ENCODE measurements at places on chromosomes 1 and 21.

DNA sequence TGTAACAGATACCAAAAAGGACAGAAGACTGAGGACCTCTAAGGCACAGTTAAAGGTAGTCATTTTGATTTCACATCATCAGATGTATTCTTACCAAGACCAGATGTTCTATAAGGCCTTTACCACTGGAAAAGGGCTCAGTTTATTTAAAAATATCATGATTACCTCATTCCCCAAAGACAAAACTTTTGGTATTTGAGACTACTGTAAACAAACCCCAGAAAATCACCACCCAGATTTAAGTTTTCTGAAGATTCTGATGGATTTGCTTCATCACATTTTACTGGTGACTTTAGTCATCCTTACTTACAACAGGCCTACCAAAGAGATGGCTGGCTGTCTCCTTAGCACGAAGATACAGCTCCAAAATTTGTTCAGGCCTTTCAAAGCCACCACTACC lies 8.3 kb downstream of the ENAH start:
- no peak for DNase-seq

- DNase-seq, result no peak
These were observed 407.3 kb downstream of the MRPL39 start for GRCh38 chr21:25199944-25200343.

- no peak for DNase-seq
These were observed 15.8 kb upstream of the HSPG2 start for GRCh38 chr1:21952786-21953520.

GRCh38 chr1:31510304-31510703 lies 66.0 kb upstream of the TINAGL1 start:
- DNase-seq, result no peak

DNA sequence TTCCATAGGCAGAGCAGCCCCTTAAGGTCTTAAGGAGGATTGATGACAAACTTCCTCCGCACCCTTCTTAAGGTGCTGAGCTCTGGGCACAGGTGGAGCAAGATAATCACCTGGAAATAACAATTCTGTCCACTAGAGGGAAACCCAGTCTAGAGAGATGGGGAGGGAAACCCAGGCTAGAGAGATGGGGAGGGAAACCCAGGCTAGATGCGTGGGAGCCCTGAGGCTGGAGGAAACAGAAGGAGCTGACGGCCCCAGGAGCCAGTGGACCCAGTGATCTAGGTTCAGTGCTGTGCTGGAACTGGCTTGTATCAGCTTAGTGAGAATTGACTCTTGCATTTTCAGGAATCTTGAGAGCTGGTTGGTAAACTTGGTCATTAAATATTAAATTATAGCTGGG lies 17.8 kb upstream of the MYCL start:
- no peak for DNase-seq

DNA sequence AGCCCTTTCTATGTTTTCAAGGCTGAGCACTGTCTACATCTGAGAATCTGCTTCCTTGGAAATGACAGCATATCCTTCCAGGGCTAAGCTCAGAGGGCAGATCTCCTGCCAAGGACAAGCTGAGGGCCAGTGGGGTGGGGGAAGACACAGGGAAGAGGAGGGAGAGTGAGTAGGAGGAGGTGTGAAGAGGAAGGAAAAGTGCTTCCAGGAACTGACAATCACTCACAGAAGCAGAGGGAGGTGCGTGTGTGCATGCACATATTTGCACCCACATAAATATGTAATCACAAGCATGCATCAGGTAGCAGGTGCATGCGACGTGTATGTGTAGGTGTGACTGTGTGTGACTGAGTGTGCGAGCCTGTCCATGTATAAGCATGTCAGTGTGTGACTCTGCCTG lies 43.7 kb upstream of the SCMH1 start:
- DNase-seq, result no peak

DNA sequence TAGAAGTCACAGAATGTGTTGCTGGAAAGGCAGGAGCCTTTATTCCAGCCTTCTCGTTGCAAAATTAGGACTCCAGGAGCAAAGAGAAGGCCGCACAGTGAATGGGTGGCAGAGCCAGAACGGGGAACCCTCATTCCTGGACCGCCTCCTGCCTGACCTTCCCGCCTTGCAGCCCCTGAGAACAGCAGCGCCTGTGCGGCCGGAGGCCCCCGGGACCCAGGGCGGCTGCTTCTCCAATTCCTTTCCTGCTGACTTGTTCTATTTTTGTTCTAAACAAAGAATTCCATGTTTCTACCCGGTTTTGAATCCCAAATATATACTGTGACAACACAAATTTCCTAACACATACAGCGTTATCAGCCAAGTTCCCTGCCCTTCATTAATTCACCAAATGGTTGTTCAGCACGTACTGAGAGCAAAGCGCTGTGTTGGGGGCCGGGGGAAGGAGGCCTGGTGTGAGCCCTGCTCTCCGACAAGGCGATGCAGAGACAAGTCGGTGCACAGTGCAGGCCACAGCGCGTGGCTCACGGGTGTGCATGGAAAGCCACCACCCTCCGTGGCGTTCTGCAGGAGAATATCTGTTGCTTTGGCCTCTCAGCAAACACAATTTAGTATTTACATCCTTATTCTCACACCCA lies 31.9 kb upstream of the COL6A2 start:
- no peak for DNase-seq

GRCh38 chr1:117627546-117628130 lies 21.8 kb downstream of the TENT5C start:
- DNase-seq, result no peak

DNA sequence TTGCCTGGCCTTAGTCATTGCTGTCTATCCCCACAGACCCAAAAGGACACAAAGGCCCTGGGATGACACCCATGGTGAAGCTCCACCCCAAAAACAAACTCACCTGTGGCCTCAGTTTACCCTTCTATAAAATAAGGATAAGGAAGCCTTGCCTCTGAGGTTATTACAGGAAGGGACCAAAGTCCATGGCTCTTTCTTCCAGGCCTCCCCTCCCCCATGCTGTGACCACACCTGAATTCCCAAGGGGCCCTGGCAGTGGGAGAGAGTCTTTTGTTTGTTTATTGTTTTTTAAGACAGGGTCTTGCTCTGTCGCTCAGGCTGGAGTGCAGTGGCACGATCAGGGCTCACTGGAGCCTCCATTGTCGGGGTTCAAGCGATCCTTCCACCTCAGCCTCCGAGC lies 10.5 kb upstream of the TNFRSF25 start:
- no peak for DNase-seq

- no peak for DNase-seq
These were observed 17.8 kb downstream of the COPA start for GRCh38 chr1:160325252-160325651.

- no peak for DNase-seq
These were observed 51.9 kb downstream of the KLHDC7A start for GRCh38 chr1:18532390-18533170.

GRCh38 chr1:45895406-45895805 lies 92.0 kb downstream of the MAST2 start:
- no peak for DNase-seq

DNA sequence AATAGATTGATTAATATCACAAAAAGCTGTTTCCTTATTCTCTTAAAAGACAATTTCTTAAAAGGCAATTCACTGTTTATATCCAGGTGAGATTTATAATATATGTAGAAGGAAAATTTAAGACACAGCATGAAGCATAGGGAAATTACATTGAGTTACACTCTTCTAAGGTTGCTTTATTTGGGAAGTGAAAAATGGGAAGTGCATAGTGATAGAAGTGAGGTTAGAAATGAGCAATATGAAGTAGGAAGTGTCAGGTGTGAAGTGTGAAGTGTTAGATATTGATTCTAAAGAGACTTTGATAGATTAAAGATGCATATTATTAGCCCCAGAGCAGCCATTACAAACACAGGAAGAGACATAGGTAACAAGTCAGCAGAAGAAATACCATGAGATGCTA lies 40.3 kb downstream of the FH start:
- DNase-seq, result no peak

DNA sequence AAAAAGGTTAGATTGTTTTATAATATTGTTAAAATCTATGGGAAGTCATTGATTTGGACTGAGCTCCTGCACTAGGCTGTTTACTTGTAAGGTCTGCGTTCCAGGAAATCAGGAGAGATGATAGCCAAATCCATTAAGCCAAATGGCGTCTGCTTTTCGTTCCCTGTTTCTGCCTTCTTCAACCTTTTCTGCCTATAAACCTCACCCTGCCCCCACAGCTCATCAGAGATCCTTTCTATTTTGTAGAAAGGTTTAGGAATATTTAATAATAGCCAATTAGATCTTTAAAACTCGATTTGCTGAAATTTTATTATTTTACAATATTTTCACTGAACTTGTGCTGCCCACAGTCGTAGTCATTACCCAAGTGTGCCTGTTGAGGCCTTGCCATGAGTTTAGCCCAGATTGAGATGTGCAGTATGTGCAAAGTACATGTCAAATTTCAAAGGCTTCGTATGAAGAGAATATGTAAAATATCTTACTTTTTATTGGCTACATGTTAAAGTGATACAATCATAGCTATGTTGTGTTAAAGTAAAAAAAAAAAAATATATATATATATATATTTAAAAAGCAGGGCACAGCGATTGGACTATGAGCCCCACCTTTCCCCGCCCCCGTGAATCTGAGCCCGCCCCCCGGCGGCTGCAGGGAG lies 444 bp upstream of the IARS2 start:
- DNase-seq, result no peak

GRCh38 chr1:15260418-15261154 lies 13.6 kb downstream of the FHAD1 start:
- no peak for DNase-seq

- no peak for DNase-seq
These were observed 53.3 kb upstream of the HOOK1 start for GRCh38 chr1:59761443-59761842.

GRCh38 chr1:153627715-153628626 lies at the start of gene S100A1:
TSS of gene S100A1 (plus strand) at chr1:153628434. CDS start at chr1:153630522, 2,088 bp downstream.
- no peak for DNase-seq

GRCh38 chr21:41604583-41605041 lies 96.7 kb upstream of the TMPRSS2 start:
- no peak for DNase-seq

DNA sequence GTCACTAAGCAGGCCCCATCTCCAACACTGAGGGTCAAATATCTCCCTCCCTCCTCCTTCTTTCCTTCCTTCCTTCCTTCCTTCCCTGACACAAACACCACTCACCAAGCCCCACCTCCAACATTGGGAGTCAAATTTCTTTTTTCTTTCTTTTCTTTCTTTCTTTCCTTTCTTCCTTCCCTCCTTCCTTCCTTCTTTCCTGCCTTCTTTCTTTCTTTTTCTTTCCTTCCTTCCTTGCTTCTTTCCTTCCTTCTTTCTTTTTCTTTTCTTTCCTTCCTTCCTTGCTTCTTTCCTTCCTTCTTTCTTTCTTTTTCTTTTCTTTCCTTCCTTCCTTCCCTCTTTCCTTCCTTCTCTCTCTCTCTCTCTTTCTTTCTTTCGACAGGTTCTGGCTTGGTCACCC lies 79.2 kb upstream of the ETS2 start:
- DNase-seq, result no peak

GRCh38 chr1:40860706-40861223 lies 1.4 kb downstream of the CITED4 start:
- no peak for DNase-seq

DNA sequence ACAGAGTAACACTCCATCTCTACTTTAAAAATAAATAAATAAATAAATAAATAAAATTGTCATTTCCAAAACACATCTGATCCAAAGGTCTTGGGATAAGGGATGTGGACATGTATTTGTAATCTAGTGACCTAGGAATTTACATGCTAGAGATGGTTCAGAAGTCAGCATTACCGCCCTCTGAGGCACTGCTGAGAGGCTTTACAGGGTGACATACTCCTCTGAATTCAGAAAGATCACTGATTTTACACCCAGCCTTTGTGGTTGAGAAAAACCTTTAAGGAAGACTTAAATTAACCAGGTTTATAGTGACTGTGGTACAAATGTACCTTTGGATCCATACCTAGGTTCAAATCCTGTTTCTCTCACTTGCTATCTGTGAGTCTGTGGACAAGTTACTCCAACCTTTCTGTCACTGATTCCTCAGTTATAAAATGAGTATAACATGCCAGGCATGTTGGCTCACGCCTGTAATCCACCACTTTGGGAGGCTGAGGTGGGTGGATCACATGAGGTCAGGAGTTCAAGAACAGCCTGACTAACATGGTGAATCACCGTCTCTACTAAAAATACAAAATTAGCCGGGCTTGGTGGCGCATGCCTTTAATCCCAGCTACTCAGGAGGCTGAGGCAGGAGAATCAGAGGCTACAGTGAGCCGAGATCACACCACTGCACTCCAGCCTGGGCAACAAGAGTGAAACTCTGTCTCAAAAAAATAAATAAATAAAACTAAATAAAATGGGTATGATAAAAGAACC lies 20.1 kb downstream of the OSBPL9 start:
- DNase-seq, result no peak

DNA sequence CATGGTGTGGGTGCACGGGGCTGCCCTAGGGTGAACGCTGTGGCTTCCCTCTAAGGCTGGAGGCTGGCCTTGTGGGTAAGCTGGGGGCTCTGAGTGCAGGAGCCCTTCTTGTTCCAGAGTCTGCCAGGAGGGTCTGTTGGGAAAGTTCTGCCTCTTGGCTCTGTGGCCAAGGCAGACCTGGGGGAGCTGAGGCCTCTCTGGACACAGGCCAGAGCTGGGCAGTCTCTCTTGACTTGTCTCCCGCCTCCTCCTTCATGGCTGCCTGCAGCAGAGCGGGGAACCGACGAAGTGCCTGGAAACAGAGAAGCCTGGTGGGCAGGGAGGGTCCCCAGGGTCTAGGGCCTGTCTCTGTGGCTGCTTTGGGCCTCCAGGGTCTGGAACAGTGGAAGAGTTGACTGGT lies 30.3 kb upstream of the PEX10 start:
- DNase-seq, result no peak

DNA sequence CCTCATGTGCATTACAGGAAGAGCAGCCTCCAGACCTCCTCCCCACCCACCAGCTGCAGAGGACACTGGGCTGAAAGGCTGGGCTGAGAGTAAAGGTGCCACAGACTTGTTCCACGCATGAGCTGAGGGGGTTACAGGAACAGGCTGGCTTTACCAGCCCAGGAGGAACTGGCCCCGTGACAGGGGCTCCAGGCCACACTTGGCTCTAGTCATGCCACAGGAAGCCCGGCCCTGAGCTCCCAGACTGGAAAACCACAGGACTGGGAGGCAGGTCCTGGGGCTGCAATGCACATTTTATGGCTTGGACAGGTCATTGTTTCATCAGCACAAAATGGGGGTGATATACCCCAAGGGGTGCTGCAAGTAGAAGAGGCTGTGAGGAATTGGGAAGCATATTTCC lies 35.6 kb downstream of the GPA33 start:
- DNase-seq, result no peak

DNA sequence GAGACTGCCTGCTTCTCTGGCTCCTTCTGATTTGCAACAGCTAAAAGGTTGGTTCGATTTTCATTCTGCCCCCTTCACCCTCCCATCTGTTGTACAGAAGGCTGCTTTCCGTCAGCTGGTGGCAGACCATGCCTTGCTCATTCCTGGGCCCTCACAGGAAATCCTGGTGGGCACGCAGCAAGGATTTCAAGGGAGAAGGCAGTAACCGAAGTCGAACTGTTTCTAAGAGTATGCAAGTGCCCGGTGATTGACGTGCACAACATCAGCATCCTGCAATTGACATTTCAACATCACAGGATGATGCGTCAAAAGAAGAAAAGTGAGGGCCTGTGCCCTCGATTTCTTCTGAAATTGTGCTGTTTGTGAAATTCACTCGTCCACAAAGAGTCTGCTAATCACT lies 83.8 kb downstream of the PLPP3 start:
- no peak for DNase-seq

- DNase-seq, result no peak
These were observed 189.7 kb downstream of the DHRS3 start for GRCh38 chr1:12428334-12428733.
